ENCODE measurements at places on chromosomes 16 and 17.

GRCh38 chr16:65125322-65125721, 3.5 kb upstream of the CDH11 start:
- DNase-seq = no peak

- no peak for DNase-seq
Observed at GRCh38 chr16:85859818-85860125, 39.2 kb upstream of the IRF8 start.

DNA sequence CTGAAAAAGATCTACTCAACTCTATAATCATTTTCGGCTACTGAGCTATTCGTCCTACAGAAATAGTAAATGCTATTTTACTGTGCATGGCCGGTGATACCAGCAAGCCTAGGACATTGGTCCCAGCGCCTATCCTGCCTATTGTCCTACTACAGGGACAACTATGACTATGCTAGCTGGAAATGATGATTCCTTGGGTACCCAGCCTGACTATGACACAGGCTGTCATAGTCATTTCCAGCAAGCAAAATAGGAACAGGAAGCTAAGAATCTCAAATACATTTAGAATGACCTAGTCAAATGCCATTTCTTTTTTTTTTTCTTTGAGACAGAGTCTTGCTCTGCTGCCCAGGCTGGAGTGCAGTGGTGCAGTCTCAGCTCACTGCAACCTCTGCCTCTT, 33.7 kb upstream of the HSBP1 start:
- no peak for DNase-seq

DNA sequence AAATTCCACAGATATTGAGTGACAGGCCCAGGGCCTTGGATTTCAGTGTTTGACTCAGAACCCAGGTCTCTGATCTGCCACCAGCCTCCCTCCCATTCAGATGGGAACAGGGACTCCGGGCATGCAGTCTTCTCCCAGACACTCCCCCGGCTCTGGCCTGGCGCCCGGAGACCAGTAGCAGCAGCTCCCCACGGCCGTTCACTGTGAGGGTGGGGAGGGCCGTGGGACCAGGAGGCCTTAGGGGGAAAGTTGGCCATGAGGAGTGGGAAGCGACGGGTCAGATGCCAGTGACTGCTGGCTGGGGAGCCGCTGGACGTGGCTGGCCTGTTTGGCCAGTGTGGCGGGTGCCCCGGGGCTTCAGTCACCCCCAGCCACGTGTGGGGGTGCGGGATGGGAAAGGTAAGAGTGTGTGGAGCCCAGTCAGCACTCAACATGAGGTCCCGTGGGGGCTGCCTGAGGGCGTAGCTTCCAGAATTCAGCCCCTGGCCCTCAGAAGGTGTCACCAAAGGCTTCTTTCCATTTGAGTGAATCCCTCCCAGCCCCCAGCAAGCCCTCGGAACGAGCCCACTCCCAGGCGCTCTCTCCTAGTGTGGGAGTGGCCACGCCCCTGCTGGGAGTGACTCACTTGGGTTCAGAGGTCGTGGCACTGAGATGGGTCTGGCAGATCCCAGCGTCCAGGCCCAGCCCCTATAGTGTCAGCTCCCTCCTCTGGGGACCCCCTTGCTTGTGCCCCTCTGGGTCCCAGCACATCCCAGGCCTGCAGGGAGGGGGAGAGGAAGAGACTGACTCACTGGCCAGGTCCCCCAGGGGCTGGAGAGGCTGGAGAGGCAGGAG, 309.4 kb downstream of the SEC14L1 start:
- DNase-seq = peak; percentile 69

DNA sequence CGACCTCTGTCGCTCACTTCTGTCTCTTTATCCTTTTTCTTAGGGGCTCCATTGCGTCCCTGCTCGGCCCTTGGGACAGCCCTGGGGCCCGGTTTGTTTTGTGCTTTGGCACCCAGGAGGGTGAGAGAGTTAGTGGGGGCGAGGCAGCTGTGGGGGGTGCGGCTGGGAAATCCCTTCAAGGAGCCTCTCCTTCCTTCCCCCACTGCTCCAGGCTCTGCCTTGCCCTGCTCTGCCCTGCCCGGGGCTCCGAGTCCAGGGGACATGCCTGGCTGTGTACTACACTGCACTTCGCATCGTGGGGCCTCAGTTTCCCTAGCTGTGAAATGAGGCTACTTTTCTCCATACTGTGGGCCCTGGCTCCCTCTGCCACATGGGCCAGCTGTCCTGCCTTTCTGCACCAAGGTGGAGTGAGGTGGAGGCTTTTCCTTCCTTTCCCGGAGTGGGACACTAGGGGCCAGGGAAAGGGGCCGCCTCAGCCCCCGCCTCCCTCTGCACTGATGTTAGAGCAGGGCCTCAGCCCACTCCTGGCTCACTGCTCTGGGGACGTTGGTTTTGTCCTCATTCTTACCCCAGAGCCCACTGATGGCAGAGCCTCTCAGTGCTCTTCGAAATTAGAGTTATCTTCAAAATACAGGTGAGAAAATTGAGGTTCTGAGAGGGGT, 980 bp downstream of the LLGL1 start:
- no peak for DNase-seq

- DNase-seq = no peak
Observed at GRCh38 chr17:28711723-28712031, at the start of gene PROCA1. Gene PROCA1, minus strand, starts transcription at chr17:28711888. Its CDS starts 228 bp downstream, at chr17:28711660.

GRCh38 chr16:49026566-49027181, 255.0 kb downstream of the CBLN1 start:
- DNase-seq = no peak

- DNase-seq = peak; percentile 26
Observed at GRCh38 chr16:86971251-86971650, 345.9 kb downstream of the C16orf95 start.

DNA sequence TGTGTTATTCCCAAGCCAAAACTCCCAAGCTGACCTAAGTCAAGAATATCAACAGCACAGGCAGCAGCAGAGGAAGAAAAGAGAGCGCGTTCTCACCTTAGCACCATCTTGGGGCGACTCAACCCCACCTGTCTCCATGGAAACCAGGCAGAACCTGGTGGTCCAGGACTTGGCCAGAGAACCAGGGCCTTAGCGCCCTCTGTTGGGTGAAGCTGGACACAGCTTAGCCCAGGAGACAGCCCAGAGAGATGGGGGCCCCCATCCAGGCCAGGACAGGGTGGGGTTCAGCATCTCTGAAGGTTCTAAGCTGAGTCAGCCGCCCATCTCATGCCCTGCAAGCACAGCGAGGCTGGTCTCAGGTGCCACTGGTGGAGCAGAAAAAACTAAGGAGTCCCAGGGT, 60.1 kb upstream of the TMEM132E start:
- peak; percentile 34 for DNase-seq

DNA sequence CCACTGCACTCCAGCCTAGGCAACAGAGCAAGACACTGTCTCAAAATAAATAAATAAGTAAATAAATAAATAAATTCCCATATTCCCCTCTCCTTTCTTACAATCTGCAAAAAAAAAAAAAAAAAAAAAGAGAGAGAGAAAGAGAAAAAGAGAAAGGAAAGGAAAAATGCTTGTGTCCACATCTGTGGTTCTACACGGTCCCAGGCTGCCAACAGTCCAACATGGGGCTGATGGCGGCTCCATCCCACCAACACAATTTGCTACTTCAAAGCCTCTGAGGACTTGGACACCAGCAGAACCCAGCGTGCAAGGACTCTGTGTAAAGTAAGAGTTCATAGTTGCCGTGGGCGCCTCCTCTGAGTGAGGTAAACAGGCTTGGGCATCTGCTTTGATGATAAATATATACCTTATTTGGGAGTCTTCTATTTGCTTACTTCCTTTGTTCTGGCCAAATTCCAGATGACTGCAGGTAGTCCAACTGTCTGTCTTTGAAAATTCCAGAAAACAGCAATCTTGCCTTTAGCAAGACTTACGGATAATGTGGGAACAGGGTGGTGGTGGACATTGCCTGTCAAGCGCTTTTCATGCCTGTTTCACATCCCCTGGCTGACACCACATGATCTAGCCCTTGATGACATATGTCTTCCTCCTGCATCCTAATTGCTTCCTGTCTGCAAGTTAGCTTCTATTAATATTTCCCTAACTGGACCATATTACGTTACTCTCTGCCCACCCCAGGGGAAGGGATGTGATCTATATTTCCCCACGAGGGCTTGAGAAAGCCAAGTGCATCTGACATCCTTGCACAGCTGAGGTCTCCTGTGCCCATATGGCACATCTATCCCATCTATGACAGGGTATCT, 10.1 kb downstream of the LITAF start:
- DNase-seq = no peak

- no peak for DNase-seq
Observed at GRCh38 chr16:31141489-31142108, 6.1 kb upstream of the PRSS8 start.

- DNase-seq = no peak
Observed at GRCh38 chr16:85892760-85893159, 6.2 kb upstream of the IRF8 start.

DNA sequence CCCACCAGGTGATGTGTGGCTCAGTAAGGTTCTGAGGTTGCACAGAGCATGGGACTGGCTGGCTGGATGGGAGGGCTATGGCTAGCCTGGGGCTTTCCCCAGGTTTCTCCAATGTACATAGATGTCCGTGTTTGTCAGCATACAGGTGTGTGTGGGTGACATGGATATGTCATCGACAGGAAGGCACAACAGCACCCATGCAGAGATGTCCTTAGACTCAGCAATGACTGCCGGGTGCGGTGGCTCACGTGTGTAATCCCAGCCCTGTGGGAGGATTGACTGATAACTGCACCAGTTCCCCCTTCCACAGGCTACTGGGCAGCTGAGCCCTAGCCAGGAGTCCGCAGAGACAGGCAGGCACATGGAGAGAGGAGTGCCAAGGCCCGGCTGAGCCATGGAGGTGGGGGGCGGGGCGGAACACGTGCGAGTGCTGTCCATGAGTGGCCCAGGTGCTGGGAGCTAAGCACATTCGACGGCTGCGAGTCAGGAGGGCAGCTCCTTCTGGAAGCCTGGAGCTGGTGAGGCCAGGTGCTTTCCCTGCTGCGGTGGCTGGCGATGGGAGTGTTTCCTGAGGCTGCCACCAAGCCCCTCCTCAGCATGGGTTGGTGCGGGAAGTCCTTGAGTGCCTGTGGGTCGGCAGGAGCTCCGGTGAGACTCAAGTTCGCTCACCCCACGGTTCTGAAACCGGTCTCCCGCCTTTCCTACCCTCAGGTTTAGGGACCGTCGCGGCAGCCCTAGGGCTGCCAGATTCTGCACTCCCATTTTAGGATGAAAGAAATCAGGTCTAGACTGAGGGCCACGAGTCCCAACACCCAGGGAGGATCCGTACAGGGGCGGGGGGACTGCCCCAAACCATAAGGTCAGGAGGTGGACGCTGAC, 858 bp upstream of the ASPSCR1 start:
- peak; percentile 66 for DNase-seq

DNA sequence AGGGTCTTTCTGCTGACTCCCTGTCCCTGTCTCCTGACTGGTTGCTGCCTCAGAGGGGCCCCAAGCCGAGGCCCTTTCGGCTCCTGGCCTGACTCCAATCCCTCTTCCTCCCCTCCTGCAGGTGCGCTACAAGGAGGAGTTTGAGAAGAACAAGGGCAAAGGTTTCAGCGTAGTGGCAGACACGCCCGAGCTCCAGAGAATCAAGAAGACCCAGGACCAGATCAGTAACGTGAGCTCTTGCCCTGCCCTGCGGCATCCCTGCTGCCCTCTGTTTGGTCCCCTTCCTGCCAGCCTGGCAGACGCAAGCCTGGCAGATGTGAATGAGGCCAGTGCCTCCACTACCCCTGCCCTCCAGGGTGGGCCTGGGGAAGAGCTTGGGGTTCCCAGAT, 27.1 kb upstream of the LASP1NB start:
- no peak for DNase-seq

DNA sequence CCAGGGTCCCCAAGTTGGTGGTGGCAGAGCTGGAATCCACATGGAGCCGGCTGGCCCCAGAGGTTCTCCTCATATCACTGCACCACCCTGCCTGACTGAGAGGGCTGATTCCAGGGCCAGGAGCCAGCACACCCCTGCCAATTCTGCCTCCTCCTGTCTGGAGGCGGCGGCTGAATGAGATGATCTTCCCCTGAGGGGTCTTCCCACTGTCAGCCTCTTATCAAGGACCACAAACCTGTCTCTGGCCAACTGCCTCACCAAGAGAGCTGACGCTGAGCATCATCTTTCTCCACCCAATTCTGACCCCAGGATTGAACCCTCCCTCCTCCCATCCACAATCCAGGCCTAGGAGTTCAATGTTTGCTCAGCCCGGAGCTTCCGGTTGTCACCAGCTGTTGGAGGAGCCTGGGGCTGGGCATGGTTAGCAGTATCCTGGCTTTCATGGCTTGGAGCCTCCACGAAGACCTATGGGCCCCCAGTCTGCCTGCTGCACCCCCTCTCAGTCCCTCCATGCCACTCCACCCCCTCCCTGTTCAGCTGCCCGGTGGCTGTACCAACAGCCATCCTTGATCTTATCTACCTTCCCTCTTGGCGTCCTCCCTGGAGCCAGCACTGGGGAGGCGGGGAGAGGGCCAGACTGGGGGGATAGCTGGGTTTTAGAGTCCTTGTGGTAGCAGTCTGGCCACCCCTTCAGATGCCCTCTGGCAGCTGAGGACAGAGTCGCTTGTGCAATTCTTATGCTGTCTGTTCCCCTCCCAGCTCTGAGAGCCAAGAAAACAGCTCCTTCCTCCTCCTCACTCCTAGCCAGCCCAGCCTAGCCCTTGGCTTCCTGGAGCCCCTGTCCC, 25.6 kb downstream of the ABCC3 start:
- DNase-seq = peak; percentile 58

DNA sequence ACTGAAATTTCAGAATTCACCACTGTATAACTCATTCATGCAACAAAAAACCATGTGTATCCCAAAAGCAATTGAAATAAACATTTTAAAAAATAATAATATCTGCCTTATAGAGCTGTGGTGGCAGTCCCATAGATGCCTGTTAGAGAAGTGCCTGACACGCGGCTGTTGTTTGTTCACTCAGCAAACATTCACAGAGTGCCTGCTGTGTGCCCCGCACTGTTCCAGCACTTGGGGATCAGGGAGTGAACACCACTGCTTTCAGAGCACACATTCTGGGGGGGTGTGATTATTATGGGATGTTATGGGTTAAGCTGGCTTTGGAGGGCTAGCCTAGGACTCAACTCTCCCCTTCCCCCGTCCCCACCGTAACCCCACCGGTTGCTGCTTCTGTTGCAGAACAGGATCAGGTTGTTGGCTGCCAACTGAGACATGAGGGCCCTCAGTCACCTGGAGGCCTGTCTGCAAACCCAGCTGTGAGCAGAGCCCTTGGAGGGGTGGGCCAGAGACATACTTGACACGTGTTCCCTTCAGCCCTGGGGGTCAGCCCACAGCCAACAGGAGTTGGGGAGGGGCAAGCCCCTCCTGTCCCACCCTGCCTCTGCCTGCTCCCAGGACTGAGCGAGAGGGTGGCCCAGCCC, 103.3 kb upstream of the CIBAR2 start:
- DNase-seq = no peak

GRCh38 chr17:3885271-3885670, 7.6 kb downstream of the CAMKK1 start:
- no peak for DNase-seq
